ENCODE measurements at places on chromosomes 4 and X. TPM values are rescaled to one million over a fixed set of nuclear protein-coding genes. Genes with fewer than 3 reads are reported as not detected.

DNAAF6 gene
- total RNA-seq = not detected

TGIF2LX gene
- total RNA-seq = not detected

REELD1 gene
- not detected for total RNA-seq

NAP1L2 gene
- total RNA-seq = 1.6 TPM

RNF150 gene
- 0.39 TPM for total RNA-seq

NWD2 gene
- not detected for total RNA-seq

MAGEE2 gene
- total RNA-seq = not detected

Data from A549 treated with CORT108297 at 1 μM for 4 hours (cell line).